T-helper 2 cell (primary cell): ENCODE measurements at places on chromosomes 6 and 20.

GRCh38 chr6:112951829-112952228 is 604.7 kb downstream of the RFPL4B start:
- no peak for DNase-seq

DNA sequence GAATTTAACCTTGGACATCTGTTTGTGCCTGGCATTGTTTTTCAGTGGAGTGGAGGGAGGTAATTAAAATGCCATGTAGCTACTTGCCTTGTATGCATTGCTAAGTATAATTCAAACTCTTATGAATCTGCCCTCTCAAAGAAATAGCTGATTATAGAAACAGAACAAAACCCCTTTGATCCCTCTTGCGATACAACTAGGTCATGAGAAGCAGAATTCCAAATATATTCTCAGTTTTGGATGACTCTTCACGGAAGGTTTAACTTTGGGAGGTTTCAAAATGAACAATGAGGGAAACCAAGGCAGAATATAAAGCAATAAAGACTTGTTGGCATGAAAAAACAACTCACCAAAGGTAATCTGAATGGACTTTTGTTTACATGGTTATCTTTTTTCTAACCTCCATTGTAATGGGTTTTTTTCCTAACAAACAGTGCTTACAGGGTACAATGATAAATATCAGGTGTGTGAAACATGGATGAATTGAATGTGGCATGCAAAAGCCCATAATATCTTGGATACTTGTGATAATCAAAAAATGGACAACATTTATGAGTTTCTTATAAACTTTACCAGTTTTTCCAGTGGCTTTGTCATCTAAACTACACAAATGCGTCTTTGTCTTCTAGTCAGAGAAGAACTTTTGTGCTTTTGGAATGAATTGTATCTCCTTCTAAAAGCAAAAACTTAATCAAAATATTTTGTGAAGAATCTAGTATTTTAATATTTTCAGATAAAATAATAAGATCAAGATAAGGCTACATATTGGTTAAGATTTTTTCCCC is 15.7 kb upstream of the HEY2 start:
- DNase-seq = no peak

DNA sequence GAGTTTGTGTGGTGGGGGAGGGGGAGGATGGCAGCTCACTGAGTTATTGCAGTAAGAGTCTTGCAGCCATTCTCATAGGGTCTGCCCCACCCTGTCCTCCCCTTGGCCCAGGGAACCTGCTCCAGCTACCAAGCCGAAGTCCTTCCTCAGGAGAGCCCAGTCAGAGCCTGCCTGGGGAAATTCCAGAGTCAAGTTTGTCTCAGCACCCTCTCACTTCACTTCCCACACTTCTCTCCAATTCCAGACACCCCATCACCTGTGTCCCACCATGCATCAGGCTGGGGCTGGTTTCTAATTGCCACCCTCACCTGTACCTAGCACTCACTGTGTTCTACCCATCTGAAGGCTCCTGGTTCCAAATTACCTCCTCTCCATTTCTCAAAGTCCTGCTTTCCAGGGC is 10.3 kb upstream of the SLC22A16 start:
- DNase-seq = no peak

GRCh38 chr6:38016824-38017223 is 197.3 kb downstream of the ZFAND3 start:
- no peak for DNase-seq

- no peak for DNase-seq
Measured at GRCh38 chr6:66814156-66814555, 1107.1 kb upstream of the EYS start.

DNA sequence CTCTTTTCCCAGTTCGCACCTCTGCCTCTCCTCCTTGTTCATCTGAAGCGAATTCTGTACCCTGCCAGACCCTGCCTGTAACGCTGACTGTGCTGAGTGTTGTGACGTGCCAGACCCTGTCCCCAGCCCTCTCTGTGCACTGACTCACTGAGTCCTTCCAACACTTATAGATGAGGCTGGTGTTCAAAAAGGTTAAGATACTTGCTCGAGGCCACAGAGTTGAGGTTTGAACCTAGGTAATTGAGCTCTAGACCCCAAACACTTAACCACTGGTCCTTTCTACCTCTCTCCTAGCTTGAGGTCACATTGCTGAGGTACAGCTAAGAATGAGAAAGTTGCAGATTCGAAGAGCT is 45.7 kb upstream of the NEDD9 start:
- DNase-seq = no peak

DNA sequence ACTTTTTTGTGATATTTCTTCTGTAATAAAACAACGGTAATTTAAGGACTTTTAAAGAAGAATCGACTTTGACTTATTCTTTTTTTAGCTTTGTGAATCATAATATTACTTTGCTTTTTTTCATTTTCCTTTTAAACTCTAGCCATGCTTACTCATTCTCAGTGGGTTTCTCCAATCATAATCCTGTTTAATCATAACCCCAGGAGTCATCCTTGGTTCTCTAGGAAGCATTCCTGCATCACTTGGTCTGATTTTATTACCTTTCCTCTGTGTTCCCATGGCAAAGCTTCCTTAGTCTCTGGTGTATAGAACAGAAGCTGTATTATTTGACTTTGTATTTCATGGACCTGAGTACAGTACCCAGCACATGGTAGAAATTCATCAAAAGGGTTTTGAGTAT is 223.5 kb downstream of the CDKAL1 start:
- DNase-seq = no peak

DNA sequence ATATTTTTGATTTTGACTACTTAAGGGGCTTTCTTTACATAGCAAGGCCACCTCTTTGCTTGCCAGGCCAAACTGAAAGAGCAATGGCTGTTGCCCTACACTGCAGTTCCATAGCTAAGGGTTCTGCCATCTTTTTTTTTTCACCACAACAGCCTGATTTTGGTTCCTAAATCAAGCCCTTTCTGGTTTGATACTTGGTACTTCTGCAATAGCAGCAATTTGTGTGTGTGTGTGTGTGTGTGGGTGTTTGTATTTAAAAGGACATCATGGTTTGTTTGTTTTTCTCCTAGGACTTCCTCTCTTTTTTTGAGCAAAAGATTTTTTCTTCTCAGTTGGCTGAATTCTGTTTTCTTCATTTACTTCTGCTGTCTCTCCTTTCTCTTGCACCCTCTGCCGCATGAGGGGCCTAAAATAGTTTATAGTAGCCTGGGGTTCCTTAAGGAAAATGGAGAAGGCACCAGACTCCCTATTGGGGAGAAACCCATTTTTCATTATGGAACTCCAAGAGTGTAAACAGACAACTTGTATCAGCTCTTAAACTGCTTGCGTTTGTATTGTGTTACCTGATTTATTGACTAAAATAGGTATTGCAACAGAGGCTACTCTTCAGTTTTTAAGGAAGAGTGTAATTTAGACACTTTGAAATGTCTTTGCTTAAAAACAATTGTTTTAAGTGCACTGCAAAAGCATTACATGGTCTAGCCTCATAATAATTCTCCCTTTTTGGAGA is 12.2 kb upstream of the GCLC start:
- no peak for DNase-seq

DNA sequence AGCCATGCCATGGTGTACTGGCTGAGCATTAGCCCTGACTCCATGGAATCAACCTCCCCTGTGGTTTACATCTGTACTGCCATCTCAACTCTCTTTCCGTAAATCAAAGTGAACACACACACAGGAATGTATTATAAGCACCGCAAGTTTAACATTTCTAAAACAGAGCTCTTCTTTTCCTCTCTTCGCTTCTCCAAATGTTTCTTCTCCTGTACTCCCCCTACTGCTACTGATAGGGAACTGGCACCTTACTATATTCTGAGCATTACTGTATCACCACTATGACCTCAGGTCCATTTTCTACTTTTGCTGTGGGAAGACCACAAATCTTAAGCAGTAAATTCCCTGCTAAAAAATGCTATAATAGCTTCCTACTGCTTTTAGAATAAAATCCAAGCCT is 101.2 kb downstream of the NUS1 start:
- DNase-seq = no peak

DNA sequence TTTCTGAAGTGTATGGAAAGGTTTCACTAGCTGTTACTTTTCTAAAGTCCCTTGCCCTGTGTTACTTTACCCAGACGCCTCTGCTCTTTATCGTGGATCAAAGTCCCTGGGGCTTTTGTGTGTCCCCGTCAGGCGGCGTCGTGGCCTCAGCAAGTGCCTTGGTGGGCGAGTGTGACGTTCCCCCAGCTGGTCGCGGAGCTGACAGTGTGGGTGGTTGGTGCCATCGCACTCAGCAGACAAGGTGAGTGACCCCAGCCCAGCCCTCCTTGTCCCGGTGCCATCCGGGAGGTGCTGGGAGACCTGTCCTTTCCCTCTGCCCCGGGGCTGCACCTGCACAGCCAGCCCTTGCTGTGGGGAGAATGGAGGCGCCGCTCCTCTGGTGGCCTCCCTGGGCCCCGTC is 27.3 kb upstream of the TCFL5 start:
- no peak for DNase-seq

DNA sequence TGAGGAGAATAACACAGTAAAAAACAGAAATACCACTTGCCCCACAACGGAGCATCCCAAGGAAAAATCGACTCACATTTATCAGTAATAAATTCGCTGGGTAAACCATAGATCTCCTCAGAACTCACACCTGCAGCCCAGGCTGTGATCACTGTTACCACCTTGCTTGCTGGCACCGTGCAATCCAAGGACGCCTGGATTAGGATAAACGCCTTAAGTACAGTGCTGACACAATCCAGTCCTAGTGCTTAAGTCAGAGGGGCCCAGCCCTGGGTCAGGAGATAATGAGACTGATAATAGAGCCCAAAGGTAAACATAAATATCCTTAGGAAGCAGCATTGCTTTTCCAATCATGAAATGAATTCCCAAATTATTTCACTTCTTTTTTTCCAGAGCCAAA is 62.5 kb downstream of the EPB41L2 start:
- no peak for DNase-seq

DNA sequence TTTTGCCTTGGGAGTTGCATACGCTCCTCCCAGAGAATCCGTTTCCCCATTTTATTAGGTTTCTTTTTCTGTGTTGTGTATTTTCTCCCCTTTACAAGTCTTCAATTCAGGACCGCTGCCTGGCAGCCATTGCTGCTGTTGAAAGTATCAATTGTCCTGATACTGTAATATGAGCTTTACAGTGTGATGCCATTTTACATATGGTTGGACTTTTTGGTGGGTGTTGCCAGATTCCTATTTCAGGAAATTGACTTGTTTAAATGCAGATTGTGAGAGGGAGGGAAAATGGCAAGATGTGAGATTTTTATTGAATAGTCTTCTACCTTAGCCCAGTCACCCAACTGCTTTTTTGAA is 1.2 kb downstream of the PANK2 start:
- no peak for DNase-seq

GRCh38 chr6:144220031-144220790 is 64.9 kb upstream of the UTRN start:
- DNase-seq = no peak

- no peak for DNase-seq
Measured at GRCh38 chr20:46789339-46790028, 80.0 kb downstream of the SLC2A10 start.

- no peak for DNase-seq
Measured at GRCh38 chr6:170040115-170040500, 250.8 kb downstream of the DLL1 start.

DNA sequence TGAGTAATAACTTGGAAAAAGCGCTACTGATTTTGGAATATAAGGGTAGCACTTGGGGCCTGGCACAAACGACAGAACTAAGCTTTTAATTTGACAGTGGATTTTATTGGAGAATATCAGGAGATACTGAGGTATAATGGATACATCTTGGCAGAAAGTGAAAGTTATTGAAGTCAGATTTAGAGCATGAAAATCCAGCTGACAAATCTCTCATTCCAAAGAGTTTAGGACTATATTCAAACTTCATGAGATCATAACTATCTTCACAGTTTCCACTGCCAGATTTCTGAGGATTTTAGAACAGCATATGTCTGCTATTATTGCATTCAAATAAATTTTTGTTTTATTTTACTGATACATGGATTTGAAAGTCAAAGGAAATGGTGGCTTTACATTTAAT is 132.3 kb upstream of the THEMIS start:
- no peak for DNase-seq

DNA sequence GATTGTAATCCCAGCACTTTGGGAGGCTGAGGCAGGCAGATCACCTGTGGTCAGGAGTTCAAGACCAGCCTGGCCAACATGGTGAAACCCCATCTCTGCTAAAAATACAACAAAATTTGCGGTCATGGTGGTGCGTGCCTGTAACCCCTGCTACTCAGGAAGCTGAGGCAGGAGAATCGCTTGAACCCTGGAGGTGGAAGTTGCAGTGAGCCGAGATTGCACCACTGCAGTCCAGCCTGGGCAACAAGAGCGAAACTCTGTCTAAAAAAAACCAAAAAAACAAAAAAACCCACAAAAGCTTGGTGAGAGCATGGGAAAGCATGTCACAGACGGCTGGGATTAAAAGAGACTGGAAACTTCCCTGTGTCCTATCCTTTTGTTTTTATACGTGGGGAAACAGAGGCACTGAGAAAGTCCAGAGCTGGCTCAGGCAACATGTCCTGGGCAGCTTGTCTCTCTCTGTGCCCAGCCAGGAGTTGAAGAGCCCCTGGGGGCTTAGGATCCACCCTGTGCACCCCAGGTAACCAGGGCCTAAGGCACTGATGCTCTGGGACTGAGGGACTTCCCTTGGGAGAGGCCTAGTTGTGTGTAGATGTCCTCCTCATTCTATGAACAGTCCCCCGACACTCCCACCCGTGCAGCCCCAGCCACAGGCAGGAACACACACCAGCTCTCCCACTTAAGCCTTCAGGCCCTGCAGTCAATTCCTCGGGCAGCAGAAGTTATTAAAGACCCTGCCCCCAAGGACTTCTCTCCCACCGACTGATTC is 16.0 kb downstream of the CD40 start:
- no peak for DNase-seq

GRCh38 chr6:81774542-81774941 is 22.1 kb upstream of the TENT5A start:
- DNase-seq = no peak

DNA sequence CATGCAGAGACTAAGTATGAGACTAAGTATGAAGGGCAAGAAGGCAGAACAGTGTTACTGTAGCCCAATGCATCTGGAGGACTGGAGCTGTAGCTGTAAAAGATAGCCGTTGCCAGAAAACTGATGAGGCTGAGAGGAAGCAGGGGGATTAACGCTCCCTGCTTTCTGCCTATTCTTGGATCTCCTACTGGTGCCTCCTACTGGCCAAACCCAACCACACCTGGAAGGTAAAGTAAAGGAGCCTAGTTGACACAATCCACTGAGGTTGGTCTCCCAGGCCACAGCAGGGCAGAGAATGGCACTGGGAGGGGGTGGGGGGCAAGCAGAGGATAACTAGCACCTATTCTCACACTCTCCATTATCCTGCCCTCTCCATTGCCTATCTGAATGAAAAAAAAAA is 105.0 kb upstream of the MRPS10 start:
- no peak for DNase-seq

DNA sequence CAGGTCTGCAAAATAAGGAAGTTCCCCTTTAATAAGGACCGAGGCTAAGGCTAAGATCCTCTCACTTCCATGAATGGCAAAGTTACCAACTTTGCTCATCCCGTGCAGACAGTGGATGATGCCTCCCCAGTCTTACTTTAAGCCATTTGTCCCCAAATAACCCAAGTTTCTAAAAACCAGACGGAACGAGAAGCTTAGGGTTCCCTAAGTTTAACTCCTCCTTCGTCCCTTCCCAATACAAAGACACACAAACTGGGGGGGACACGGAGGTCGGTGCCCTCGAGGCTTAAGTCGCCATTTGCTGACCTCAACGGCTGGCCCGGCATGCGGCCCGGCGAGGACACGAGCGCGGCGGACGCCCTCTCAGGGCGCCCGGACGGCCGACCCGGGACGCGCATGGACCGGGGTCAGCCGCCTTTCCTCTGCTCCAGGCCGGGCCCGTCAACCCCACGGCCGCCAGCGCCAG is 527 bp downstream of the FBXO30 start:
- DNase-seq = no peak
